ENCODE measurements at places on chromosomes 6 and 20. TPM values are rescaled to one million over a fixed set of nuclear protein-coding genes. Genes with fewer than 3 reads are reported as not detected.

DNA sequence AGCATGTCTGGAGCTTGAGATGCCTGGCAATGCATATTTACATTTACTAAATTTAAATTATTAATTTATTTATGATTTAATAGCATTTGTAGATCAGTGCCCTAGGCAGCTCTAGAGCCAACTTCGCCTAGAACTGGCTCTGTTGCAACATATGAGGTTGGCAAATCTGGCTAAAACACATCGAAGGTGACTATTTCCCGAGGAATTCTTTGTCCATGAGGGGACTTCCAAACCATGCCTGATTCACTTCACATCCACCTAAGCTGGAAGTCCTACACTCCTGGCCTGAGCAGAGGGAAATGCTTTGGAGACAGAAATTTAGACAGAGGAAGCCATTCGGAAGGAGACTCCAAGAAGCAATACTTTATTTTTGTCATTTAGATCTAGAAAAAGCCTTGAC is 211.0 kb upstream of the ARG1 start:
- no peak for DNase-seq

DNA sequence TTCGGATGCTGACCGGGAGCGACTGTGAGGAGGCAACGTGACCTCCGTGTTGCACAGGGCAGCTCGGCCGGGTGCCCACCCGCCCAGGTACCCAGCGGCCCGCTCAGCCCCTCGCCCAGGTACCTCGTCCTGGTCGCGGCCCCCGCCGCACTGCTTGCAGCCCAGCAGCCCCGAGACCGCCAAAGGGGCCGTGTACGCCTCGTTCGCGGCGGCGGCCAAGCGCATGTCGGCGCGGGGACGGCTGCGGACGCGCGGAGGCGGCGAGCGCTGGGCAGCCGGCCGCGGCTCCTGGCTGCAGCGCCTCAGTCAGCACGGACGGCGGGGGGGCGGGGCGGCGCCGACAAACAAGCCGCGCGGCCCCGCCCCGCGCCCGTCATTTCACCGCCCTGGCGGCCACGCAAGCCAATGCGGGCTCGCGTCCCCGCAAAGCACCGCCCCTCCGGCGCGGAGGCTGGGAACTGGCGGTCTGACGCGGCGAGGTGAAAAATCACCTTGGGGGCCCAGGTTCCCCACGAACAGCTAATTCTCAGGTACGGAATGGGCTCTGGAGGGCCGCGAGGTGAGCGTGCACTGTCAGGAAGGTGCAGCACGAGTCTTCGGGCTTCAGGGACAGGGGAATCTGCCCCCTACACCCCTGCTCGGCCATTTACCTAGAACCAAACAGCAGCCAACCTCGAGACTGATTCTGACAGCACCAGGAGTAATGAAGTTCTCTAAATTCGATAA is 85.2 kb downstream of the SESN1 start:
- DNase-seq = peak; percentile 82

DNA sequence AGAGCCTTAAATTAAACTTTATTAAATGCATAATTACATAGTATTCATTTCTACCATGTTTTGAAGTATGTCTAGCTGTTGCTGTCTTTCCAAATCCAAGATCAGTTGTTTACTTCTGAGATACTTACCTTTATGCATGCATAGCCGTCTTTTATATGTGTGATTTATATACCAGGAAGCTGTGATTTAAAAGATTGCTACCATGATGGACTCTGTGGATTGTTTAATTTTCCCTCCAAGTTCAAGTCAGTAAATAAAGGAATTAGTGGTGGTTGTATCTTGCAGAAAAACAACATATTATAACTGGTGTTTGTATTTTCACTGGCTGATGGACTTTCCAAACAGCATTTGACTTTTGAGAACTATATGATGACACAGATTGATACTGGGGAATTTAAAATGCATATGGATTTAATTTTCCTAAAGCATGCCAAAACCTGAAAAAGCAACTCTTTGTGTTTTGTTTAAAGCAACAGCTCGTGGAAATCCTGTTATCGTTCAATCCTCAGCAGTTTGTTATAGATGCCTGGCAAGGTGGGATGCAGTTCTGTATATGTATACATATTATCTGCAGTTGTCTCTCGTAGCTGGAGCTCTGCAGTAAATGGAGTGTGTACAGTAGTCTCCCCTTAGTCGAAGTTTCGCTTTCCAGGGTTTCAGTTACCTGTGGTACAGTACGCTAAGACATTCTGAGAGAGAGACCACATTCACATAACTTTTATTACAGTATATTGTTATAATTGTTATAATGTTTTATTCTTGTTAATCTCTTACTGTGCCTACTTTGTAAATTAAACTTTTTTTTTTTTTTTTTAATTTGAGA is 77.1 kb downstream of the CBFA2T2 start:
- no peak for DNase-seq

DNA sequence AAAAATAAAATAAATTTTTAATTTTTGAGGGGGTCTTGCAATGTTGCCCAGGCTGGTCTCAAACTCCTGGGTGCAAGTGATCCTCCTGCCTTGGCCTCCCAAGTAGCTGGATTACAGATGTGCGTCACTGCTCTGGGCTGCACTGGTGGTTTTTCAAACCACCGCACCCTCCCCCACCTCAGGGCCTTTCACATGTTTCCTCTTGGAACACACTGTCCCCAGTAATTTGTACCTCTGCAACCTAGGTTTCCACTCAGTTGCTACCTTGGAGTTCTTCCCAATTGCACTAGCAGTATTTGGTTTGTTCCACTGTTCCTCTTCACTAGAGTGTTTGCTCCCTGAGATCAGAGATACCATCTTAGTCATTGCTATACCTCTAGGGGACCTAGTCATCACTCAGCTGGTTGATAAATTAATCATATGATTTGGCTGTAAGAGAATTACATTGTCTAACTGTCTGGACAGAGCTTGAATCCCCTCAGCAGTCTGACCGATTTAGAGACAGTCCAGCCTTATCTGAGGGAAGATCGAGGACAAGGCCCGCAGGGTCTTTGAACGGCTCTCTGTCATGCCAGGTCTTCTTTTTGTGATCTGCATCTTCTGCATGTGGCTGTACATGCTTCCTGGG is 32.0 kb downstream of the CEP43 start:
- peak; percentile 20 for DNase-seq

DNA sequence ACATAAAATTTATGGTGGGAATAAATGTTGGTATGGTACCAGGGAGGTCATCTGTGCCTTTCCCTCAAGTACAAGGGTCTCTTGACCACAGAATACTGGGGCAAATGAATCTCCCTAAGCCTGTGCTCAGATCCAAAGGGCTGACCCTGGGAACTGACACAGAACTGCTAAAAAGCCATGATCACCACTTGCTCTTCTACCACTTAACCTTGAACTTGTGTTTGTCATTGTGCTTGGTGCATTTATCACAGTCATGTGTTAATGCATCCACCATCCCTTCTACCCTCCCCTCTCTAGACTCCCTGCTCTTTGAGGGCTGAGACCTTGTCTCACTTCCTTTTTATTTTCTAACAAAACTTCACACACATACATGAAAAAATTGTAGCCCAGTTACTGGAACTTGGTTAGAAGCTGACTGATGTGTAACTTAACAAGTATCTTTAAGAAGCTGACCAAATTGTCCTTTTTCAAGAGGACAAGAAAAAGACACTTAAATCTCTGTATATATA is 46.1 kb upstream of the PBOV1 start:
- DNase-seq = no peak

Gene ZC3H12D
- total RNA-seq = not detected

Gene TRERF1
- 6.7 TPM for total RNA-seq

Gene TREM2
- total RNA-seq = not detected

Gene TMEM30A
- total RNA-seq = 206 TPM

Gene CRIP3
- total RNA-seq = not detected
